ENCODE measurements at places on chromosomes 7 and 10.

DNA sequence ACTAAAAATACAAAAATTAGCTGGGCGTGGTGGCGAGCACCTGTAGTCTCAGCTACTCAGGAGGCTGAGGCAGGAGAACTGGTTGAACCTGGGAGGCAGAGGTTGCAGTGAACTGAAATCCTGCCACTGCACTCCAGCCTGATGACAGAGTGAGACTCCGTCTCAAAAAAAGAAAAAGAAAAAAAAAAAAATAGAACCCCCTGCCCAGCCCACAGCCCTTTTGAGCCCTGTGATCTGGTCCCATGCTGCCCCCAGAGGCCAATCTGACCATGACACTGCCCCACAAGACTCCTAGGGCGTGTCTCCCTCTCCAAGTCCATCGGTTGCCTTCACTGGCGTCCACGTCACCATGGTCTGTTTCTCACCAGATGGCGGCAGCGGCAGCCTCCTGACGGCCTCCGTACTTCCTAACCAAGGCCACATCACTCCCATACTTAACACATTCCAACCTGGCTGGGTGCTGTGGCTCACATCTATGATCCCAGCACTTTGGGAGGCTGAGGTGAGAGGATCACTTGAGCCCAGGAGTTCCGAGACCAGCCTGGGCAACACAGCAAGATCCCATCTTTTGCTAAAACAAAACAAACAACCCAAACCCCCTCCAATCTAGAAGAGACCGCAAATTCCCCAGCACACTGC is 18.0 kb downstream of the STX1A start:
- no peak for DNase-seq

- DNase-seq = no peak
These were observed 20.3 kb upstream of the SAMD8 start for GRCh38 chr10:75091146-75091545.

DNA sequence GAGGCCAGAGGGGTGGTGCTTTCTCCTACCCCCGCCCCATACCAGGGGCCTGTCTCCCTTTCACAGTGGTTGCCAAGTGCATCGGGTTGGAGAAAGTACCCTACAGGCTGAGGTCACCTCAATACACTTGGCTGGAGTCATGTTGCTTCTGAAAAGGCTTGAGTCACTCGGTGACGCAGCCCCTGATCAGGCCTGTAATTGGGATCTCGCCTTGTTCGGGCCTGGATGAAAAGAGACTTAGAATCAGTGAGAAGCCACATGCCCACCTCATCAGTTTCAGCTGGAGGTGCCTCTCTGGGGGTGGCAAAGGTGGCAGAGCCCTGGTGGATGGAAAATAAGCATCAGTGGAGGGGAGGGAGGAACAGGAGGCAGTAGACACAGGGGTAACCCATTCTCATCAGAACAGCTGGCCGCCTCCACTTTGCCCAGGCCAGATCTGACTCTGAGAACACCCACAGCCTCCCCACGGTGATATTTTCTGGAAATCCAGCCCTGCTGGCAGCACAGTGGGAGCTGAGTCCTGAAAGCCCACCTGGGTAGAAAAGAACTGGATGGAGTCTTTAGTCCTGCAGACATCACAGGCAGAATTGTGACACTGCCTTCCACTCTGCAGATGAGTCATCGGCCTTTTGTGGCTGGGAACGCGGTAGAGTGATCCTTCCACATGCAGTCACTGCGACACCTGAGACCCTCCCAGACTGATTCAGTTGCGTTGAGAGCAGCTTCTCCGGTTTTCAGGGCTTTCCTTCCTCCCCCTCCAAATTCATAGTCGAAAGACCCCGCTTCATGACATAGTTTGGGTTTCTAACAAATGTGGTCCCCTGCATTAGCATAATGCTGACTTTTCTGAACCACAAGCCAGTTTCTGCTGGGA is 108.0 kb downstream of the GRK5 start:
- no peak for DNase-seq

- DNase-seq = no peak
These were observed 124.9 kb upstream of the HDAC9 start for GRCh38 chr7:18370633-18371032.

- DNase-seq = no peak
These were observed 129.6 kb downstream of the TNS3 start for GRCh38 chr7:47452295-47452694.

Measured in T-helper 1 cell (primary cell).